ENCODE measurements at places on chromosomes 2 and 18.

GRCh38 chr2:181462033-181462432 lies 4.8 kb downstream of the ITGA4 start:
- DNase-seq: no peak

GRCh38 chr2:150211164-150211631 lies 276.3 kb downstream of the RND3 start:
- no peak for DNase-seq

GRCh38 chr2:481388-481787 lies 193.5 kb upstream of the ALKAL2 start:
- no peak for DNase-seq

GRCh38 chr18:69239849-69240674 lies 160.6 kb upstream of the DOK6 start:
- DNase-seq: no peak

- DNase-seq: no peak
Measured at GRCh38 chr2:16584084-16584483, 81.5 kb downstream of the CYRIA start.

DNA sequence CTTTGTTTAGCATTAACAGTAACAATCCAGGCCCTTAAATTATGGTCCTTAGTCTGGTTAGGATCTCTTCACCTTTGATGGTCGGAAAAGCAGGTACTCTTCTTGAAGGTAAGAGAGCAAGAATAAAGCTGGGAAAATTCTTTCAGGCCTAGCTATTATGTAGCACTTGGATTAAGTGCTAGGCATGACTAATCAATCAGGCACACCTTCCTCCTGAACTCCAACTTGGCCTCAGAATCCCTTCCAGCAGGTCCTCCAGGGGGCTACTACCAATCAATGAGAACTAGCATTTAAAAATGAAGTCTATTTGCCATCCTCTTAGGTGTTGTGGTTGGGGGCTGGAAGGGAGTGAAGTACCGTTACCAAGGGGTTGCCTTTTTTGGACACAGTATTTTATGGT lies 3.7 kb downstream of the SMYD1 start:
- DNase-seq: no peak

DNA sequence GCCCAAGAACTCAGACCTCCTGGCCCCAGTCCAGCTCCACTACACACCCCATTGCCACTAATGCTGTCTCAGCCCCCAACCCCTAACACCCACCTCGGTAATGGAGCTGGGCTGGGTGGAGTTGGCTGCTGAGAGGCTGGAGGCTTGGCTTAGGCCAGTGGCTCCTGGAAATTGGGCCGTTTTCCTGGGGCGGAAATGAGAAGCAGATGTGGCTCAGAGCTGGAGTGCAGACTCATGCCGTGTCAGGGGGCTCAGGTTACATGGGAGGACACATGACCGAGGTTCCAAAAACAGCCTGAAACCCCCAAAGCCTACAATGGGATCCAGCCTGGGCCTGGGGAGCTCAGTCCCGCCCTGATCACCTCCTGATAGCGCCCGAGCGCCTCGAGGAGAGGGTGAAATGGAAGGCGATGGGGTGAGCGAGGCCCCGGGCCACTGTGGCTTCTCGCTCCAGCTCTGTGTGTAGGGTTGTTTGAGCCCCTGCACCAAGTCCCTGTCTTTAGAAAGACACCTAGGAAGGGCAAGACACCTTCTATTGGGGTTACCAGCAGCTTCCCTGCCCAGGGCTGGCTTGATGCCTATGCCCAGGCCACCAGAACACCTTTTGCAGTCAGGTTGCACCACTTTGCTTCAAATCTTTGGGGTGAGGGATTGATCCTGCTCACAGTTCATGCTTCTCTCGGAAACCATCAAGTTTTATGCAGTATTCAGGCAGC lies 175.7 kb upstream of the HAAO start:
- DNase-seq: no peak

DNA sequence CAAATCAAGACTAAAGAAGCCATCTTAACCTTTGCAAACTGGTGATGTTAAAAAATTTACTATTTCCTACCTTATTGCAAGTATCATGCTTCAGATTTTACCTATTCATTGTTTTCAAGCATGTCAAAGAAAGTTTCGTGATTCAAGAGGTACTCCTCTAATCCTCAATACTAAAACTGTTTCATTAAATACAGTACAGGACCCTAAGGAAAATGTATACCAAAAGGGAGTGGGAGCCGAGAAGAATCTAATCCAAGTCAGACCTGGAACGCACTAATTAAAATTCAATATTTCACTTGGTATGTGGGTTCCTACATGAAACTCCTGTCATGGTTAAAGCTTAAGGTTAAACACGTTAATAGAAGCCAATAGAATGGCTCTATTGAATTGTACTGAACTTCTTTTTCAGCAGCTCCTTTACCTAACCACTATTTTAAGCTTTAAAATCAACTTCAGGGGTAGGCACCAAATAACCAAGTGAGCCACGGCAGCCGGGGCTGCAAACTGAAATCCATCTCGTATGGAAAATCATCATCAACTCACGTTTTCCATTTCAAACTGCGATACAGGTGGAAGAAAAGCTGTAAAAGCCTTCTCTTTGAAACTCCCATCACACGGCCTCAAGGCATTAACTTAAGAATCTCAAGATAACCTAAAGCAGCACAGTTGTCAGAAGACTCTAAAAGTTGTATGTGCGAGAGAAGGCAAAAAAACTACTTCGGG lies 188.8 kb downstream of the ZEB2 start:
- DNase-seq: no peak

- DNase-seq: no peak
Measured at GRCh38 chr2:152166633-152167032, 8.9 kb downstream of the STAM2 start.

DNA sequence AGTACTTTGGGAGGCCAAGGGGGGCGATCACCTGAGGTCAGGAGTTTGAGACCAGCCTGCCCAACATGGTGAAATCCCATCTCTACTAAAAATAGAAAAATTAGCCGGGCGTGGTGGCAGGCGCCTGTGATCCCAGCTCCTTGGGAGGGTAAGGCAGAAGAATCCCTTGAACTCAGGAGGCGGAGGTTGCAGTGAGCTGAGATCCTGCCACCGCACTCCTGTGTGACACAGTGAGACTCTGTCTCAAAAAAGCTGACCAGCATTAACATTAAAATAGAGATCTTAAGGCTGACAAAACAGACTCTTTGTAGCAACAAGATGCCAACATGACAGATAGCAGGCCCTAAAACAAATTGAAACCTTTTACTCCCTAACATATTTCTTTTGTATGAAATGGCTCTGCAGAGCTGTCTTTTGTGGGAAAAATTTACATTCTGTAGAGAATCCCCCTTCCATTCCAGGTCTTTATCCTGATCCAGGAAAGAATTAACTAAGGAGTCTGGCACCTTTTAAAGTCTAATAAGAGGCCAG lies 213.9 kb downstream of the RAB3GAP1 start:
- DNase-seq: no peak

DNA sequence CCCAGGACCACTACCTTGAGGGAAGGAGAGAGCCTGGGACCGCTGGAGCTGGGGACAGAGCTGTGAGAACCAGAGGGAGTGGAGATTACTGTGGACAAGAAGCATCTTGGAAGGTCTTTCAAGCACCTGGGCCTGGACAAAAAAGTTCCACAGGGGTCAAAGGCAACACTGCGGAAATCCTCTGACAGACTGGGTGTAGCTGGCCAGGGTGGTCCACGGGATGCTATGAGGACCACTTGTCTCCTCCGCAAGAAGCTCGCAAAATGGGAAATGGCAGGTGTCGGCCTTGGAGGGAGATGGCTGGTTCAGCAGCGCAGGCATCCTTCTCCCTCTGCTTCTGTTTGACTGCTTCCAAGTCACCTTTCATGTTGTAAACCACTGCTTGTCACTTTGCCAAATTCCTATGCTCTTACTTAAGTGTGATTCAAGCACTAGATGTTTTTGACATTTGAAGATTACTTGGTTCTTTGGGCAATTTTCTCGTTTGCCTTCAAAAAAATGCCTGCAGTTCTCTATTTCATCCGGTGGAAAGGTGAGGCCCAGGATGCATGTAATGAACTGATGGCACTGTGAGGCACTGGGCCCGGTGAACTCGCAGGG lies 27.7 kb downstream of the KLHL29 start:
- DNase-seq: no peak

GRCh38 chr2:201231781-201232466 lies 28.4 kb upstream of the CASP8 start:
- peak; percentile 48 for DNase-seq

DNA sequence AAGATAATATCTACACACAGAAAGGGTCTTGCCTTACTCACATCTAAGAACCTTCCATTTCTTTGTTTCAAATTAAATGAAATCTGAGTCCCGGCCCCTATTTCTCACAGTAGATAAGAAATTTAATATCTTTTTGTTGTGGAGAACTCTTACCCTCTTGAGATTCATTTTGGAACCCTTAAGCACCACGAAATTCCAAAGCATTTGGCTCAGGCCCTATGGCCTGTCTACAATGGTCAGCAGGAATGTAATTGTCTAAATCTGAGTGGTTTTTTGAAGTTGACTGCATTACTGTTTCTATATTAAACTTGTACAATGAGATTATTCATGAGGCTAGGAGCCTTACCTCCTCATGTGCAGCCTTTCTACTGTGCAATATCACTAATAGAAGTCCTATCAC lies 723.3 kb downstream of the TSN start:
- DNase-seq: no peak

DNA sequence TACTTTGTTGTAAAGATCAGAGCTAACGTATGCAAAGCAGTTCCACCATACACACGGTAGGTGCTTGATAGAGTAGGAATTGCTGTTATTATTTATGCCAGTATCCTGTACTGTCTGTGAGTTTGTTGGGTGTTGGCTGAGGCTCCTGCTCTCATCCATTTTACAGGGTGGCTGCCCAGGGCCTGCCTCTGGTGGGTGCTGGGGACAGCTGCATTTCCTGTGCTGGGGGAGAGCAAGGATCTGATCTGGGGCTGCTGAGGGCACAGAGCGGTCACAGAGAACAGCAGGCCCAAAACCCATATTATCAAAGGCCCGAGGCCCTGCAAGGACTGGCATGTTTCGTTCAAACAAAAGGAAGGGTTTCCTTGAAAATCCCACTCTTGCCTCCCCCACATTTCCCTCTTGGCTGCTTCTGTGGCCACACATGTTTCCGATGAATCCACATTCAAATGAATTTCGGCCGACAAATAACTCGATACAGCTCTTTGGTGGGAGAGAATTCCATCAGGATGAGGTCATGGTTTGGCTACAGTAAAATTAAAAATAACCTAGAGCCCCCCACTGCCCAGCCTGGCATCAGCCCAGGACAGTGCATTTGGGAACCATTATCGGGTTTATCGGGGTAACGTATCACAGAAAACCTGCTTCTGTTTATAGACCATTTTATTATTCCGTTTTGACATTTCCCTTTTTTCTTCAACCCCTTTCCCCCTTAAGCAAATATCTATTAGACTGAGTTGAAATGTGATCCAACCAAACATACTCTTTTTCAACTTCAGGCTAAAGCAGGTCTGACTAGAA lies 143.4 kb downstream of the CYRIA start:
- no peak for DNase-seq

DNA sequence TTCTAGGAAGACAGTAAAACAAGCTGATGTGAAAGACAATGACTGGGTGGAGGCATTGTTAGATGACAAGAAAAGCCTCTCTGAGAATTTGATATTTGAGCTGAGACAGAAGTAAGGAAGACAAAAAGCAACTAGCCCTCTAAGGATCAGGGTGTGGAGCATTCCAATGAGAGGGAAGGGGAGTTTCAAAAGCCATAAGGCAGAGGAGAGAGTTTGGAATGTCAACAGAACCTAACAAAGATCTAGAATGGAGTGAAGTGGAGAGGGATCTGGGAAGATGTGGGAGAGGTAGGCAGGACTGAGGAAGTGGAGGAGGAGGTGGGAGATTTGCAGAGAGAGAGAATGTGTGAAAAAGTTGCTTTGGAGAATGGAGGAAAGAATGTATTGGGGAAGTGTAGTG lies 17.3 kb upstream of the ASXL2 start:
- no peak for DNase-seq

DNA sequence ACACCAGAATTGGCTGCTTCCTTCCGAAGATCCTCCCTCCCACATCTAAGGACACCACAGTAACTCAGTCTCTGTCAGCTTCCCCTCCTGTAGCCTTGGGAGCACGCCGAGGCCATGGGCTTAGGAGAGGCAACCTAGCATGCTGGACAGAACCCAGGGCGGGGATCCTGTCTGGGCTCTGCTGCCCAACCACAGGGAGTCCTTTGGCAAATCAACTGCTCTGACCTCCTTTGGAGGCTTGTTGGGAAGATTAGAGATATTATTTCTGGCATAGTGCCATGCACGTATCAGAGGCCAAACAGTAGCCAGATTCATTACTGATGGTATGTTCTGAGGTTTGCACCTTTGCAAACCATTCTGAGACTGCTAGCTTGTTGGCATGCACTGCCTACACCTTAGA lies 262.7 kb upstream of the EPAS1 start:
- DNase-seq: no peak

DNA sequence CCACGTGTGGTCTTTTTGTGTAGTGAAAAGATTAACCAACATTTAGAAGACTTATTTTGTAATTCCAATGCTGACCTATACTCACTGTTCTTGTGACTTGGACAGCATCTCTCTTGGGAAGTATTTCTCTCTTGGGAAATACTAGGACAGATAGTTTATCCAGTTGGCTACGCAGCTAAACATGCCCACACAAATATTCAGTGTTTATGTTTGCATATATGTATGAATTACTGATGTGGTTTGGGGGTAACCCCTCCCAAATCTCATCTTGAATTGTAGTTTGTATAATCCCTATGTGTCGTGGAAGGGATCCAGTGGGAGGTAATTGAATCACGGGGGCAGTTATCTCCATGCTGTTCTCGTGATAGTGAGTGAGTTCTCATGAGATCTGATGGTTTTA lies 2062.3 kb upstream of the CELF4 start:
- no peak for DNase-seq

GRCh38 chr18:33928231-33928630 lies 296.5 kb downstream of the NOL4 start:
- DNase-seq: no peak

DNA sequence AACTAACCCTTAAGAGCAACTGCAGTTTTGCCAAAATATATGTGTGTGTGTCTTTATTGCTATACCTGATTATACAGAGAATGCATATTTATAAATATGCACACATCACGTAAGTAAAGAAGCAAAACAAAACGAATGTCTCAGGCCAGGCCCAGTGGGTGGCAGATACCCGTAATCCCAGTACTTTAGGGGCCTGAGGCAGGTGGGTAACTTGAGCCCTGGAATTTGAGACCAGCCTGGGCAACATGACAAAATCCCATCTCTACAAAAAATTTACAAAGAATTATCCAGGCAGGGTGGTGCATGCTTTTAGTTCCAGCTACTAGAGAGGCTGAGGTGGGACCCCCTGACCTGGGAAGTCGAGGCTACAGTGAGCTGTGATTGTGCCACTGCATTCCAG lies 745.3 kb downstream of the SATB2 start:
- DNase-seq: no peak
